ENCODE measurements at places on chromosomes 4 and X.
A peak's percentile ranks its signal among the peaks of the same experiment; 100 is the strongest.

- DNase-seq, result no peak
Measured at GRCh38 chr4:177546745-177547144, 104.5 kb upstream of the AGA start.

- no peak for DNase-seq
Measured at GRCh38 chr4:28010577-28011240, 1150.1 kb downstream of the STIM2 start.

DNA sequence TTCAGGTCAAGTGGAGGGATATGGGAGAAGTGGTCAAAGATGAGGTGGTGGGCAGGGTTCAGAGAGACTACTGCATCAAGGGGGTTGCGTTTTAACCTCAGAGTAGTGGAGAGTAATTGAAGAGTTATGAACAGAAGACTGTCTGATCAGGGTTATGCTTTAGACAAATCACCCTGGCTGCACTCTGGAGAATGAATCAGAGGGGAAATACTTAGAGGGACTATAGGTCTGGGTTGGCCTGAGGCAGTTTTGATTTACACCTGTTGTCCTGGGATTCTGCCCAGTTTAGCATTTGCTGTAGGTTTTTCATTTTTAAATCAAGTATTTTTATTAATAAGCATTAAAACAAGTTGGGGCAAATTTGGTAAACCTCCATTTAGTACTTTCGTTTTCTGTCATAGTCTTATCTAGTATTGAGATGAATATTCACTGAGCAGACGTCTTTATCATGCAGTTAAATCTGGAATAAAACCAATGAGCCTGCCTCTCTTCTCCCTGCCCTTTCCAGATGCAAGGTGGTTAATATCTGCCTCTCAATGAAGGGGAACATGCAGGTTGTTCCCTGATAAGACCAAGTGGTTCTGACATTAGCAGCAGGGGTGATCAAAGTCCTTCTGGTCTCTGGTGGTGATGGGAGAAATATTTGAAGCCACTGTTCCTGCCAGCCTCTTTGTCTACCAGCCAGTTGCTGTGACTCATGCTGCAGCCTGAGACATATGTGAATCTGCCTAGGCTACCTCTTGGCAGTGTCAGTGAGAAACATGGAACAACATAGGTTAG is 116.0 kb upstream of the RPS6KA3 start:
- no peak for DNase-seq

DNA sequence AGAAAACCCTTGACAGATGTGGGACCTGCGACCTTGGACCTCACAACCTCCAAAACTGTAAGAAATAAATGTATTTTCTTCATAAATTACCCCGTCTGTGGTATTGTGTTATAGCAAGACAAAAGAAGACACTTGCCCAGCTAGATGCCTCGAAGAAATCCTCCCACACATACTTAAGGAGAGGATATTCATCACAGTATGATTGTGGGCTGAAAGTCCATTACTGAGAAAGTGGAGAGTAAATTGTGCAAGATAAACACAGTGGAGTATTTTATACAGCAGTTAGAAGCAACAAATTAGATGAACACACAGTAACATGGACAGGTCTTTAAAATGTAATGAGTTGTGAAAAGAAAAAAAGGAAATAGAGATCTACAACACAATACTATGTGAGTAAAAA is 25.8 kb upstream of the PLA2G12A start:
- DNase-seq, result no peak

GRCh38 chr4:121769341-121769740 is 4.4 kb upstream of the SMIM43 start:
- DNase-seq, result no peak

DNA sequence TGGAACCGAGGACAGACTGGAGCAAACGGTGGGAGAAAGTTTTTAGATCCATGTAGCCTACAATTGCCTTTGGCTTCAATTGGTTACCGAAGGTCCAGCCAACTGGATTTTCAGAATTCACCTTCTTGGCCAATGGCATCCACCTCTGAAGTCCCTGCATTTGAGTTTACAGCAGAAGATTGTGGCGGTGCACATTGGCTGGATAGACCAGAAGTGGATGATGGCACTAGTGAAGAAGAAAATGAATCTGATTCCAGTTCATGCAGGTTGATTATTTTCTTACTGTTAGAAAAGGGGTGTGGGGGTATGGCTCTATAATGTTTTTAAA is 702 bp downstream of the KLHL5 start:
- DNase-seq, result no peak

GRCh38 chrX:71941776-71942175 is 31.1 kb downstream of the NHSL2 start:
- DNase-seq, result no peak

DNA sequence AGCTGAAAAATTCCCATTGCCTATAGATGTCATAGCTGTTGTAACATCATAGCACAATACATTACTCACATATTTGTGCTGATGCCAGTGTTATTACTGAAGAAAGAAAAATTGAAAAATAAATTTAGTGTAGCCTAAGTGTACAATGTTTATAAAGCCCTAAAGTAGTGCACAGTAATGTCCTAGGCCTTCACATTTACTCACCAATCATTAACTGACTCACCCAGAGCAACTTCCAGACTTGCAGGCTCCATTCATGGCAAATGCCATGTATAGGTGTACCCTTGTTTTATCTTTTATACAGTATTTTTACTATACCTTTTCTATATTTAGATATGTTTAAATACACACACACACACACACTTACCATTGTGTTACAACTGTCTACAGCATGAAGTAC is 265.4 kb upstream of the MAGEB18 start:
- no peak for DNase-seq

- no peak for DNase-seq
Measured at GRCh38 chr4:159190651-159191050, 87.8 kb downstream of the RAPGEF2 start.

DNA sequence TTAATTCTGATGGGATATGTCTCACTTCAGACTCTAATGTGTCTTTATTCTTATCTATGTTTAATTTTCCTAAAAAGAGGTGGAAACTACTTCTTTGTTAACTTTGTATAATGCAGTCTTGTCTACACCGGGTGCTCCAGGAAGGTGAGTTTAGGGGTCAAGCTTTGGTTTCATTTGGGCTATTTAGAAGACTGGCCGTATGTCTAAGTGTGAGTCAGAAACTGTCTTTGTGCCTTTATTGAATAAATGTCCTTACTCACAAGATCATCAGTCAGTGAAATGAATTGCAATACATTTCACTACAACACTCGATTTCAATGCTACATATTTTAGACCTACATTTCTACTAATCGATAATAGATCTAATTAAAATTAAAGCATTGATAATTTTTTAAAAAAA is 56.2 kb downstream of the PROM1 start:
- DNase-seq, result no peak

DNA sequence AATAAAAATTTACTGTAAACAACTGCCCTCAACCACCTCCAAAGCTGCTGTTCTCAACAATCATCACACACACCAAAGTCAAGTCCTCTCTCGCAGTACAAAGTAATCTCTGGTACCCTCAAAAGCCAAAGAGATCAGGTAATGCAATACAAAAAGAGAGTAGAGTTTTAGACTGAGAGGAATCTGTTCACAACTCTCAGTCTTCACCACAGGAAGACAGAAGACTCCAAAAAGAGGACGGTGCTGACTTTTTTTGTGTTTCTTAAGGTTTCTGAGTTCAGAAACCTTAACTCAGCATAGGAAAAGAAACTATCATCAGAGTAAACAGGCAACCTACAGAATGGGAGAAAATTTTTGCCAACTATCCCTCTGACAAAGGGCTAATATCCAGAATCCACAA is 1072.3 kb upstream of the DIAPH2 start:
- no peak for DNase-seq

GRCh38 chrX:40104985-40105834 is 7.5 kb upstream of the BCOR start:
- peak; percentile 21 for DNase-seq

DNA sequence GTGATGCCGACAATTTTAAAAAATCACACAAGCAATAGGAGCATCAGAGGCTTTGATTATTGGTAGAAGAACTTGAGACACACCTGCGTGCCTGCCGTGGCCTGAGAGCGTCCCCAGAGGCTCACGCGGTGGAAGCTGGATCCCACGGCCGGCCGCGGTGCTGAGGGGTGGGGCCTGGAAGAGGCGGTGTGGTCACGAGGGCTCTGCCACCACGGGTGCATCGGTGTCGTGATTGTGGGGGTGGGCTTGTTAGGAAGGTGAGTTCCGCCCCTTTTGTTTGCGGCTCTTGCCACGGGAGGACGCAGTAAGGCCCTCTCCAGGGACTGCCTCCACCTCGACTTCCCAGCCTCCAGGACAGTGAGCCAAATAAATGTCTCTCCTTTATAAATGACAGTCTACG is 77.2 kb upstream of the ADRA2C start:
- no peak for DNase-seq

- no peak for DNase-seq
Measured at GRCh38 chr4:40322811-40323210, 12.3 kb upstream of the CHRNA9 start.

GRCh38 chr4:145815626-145816025 is 123.0 kb downstream of the ZNF827 start:
- DNase-seq, result no peak

- DNase-seq, result no peak
Measured at GRCh38 chr4:183299464-183299863, 20.6 kb downstream of the CLDN22 start.

GRCh38 chr4:150781191-150781590 is 199.2 kb downstream of the MAB21L2 start:
- no peak for DNase-seq

- no peak for DNase-seq
Measured at GRCh38 chr4:14259936-14260335, 632.4 kb upstream of the BOD1L1 start.

DNA sequence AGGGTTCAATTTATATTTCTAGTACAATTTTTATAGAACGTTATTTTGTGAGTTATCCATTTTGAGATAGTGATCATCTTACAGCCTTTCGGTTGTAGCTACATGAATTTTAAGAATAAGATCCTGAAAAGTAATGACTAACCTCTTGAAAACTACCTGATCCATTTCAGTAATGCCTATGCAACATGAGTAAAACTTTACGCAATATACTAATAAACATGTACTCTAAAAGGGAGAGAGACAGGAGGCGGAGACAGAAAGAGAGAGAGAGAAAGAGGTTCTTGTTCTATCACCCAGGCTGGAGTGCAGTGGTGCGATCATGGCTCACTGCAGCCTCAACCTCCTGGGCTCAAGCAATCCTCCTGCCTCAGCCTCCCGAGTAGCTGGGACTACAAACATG is 816.1 kb downstream of the CCSER1 start:
- DNase-seq, result no peak

DNA sequence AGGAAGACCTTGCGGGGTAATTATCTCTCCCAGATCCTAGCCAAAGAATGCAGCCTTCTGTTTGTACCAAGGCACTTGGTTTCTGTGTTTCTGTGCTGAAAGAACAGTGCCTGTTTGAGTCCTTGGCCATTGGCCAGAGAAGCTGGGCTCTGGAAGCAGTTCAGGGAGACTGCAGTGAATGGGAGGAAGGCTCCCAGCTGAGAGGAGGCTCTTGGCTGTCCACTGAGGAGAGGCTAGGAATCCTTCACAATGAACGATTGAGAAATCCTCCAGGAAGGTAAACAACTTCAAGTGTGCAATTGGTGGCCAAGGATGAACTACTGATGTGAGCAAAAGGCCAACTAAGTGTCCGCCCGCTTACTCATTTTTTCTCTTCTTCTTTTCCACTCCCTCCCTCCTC is 61.3 kb downstream of the HS3ST1 start:
- peak; percentile 40 for DNase-seq

DNA sequence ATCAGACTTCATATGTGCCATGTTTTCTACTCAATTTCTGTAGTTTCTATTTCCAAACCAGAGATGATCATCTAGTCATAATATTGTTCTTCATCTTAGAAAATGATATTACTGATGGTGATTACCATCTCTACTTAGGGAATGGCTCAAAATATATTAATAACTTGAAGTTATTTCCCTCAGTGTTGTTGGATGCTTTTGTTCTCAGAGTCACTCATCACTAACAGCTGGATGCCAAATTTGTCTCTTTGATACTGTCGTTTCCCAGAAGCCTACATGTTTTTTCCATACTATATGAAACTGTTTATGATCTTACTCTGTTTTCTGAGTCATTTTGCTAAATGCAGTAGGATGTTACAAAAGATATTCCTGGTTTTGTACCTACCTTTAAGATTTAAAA is 8.9 kb downstream of the PGAM4 start:
- DNase-seq, result no peak

GRCh38 chrX:3244955-3245354 is 101.5 kb downstream of the MXRA5 start:
- DNase-seq, result no peak

DNA sequence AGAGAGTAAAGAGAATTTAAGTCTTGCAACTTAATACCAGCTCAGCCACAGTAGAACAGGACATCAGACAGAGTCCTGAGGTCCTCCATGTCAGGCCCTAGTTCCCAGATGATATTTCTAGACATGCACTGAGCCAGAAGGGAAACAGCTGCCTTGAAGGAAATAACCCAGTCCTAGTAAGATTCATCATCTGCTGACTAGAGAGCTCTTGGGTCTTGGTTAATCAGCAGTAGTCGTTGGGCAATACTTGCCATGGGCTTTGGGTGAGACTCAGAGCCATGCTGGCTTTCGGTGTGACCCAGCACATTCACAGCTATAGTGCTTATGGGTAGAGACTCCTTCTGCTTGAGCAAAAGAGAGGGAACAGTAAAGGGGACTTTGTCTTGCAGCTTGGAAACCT is 379.1 kb downstream of the AR start:
- no peak for DNase-seq

DNA sequence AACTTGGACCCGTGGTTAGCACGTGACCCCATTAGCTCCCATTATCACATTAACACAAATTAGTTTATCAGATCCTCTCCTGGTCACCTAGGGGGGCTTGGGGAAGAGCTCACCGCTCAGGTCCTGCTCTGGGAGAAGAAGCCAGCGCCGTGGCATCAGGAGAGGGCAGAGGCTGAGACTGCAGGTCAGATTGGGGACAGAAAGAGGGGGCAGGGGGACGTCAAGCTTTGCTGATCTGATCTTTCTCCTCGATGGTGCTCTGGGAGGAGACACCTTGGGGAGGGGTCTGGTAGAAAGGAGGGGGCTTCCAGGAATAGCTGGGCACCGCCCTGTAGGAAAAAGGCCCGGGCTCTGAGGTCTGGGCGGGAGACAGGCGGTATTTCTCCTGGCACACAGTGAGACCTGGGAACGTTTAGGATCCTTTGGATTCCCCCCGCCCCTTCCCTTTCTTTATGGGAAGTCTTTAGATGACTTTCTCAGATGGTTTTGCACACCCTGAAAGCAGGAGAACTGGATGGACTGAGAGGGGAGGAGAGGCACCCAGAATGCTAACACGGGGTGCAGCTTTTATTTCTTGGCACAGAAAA is 9.1 kb upstream of the ELF4 start:
- DNase-seq, result no peak

- no peak for DNase-seq
Measured at GRCh38 chr4:123651536-123652180, 255.1 kb downstream of the SPRY1 start.

DNA sequence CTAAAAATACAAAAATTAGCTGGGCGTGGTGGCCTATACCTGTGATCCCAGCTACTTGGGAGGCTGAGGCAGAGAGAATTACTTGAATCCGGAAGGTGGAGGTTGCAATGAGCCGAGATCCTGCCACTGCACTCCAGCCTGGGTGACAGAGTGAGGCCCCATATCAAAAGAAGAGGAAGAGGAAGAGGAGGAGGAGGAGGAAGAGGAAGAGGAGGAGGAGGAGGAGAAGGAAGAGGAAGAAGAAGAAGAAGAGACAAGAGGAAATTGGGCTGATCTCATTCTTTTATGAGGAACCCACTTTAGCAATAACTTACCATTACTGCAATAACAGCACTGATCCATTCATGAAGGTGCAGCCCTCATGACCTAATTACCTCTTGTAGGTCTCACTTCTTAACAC is 138.9 kb upstream of the GIMD1 start:
- no peak for DNase-seq

GRCh38 chr4:139655116-139655515 is 10.5 kb upstream of the MGST2 start:
- DNase-seq, result peak; percentile 60

All from COR-L47 (cell line).